ENCODE measurements at places on chromosomes 12 and 14.

GRCh38 chr12:120065472-120065871, 51.1 kb downstream of the RAB35 start:
- no peak for DNase-seq

DNA sequence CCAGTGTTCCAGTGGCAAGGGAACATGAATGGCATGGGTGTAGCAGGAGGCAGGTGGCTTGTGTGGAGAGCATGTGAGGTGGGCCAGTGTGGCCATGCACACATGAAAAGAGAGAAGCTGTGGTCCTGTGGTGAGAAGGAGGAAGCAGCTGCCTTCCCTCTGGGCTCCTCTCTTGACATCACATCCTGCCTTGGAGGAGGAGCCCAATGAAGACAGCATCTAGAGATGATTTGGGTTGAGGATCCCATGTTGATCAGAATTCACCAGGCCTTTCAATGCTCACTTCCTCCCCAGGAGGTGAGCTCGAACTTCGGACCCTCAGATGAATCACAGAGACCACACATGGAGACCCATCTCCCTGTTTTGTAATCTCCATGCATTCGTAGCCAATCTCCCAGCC, 82.6 kb downstream of the LRRC74A start:
- DNase-seq: no peak

DNA sequence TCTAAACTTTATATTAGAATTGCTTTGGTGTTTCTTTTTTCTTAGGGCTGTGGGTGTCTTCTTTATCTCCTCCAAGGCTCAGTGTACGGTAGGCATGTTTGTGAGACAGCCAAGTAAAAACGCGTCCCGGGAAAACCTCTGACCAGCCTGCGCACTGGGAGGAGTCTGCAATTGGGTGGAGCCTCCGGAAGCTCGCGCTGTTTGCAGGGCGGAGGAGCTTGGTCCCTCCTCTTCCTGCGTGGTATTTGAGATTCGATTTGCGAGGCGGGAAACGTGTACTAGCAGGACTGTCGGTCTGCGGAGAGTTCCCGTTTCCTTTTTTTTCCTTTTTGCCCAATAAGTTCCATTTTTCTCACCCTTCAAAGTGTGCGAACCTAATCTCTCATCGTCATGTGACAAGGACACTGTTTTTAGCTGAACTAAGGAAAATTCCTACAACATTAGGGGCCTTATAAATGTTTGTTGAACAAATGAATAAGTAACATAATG, 182.1 kb upstream of the OTX2 start:
- no peak for DNase-seq

- DNase-seq: no peak
Measured at GRCh38 chr12:14628771-14629170, 61.1 kb upstream of the PLBD1 start.

All from adipocyte (in vitro differentiated cells).